ENCODE measurements at places on chromosomes 2 and 18.

DNA sequence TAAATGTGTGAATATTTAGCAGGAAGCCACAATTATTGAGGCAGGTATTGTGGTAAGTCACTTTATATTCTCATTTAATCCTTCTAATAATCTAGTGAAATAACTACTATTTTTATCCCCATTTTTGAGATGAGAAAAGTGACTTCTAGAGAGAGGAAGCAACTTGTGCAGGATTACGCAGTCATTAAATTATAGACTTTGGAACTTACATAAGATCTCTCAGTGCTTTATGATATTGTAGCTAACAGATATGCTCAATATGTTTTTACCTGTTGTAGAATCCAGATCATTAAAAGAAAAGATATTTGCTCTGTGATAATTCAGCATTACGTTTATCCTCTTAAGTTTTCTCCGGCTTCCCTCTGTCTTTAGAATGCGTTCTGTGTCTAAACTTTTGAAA, 50.5 kb downstream of the MBD5 start:
- DNase-seq = no peak
- no peaks in the 10 kb centered on the region for H3K36me3 ChIP-seq
- peaks cover 2% of the 10 kb centered on the region for H3K4me1 ChIP-seq
- H3K4me3 ChIP-seq = no peak overlapping the region
- H3K27me3 ChIP-seq = no peaks in the 10 kb centered on the region

DNA sequence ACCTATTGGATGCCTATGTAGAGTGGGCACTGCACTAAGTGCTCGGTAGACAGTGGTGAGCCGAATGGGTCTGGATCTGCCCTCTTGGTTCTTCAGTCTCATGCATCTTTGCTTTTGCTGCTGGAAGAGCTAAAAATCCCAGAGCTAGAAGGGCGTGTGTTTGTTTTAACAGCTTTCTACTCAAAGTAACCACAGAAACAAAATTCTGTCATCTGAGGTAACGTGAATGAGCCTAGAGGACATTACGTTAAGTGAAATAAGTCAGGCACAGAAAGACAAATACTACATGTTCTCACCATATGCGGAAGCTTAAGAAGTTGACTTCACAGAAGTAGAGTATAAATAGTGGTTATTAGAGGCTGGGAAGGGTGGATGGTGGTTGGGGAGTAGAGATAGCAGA, 119.8 kb downstream of the PLB1 start:
- peaks cover 48% of the 10 kb centered on the region for H3K4me1 ChIP-seq
- no peak overlapping the region for H3K27ac ChIP-seq
- H3K4me3 ChIP-seq = no peak overlapping the region
- H3K36me3 ChIP-seq = no peaks in the 10 kb centered on the region

- no peak overlapping the region for H3K27ac ChIP-seq
- H3K27me3 ChIP-seq = peaks cover 14% of the 10 kb centered on the region
- H3K4me1 ChIP-seq = no peaks in the 10 kb centered on the region
- no peak overlapping the region for H3K4me3 ChIP-seq
Measured at GRCh38 chr2:73373344-73373743, 12.3 kb upstream of the ALMS1 start.

DNA sequence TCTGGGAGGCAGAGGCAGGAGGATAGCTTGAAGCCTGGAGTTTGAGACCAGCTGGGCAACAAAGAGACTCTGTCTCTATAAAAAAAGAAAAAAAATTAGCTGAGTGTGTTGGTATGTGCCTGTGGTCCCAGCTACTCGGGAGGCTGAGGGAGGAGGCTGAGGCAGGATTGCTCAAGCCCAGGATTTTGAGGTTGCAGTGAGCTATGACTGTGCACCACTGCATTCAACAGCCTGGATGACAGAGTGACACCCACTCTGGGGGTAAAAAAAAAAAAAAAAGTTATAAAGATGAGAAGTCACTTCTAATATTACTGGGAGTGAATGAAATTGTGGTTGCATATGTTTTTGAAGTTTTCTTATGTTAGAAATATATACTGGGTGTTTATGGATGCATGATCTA, 71.6 kb downstream of the C2orf74 start:
- peak overlapping the region; percentile 36 for H3K27ac ChIP-seq
- H3K36me3 ChIP-seq = peaks cover 20% of the 10 kb centered on the region
- H3K4me3 ChIP-seq = no peak overlapping the region
- peak; percentile 14 for DNase-seq
- peaks cover 4% of the 10 kb centered on the region for H3K4me1 ChIP-seq

GRCh38 chr2:233267516-233268245, 16.2 kb downstream of the ATG16L1 start:
- H3K4me3 ChIP-seq = peak overlapping the region; percentile 64
- H3K4me1 ChIP-seq = peaks cover 55% of the 10 kb centered on the region
- peak overlapping the region; percentile 95 for H3K27ac ChIP-seq
- H3K36me3 ChIP-seq = peaks cover 61% of the 10 kb centered on the region

DNA sequence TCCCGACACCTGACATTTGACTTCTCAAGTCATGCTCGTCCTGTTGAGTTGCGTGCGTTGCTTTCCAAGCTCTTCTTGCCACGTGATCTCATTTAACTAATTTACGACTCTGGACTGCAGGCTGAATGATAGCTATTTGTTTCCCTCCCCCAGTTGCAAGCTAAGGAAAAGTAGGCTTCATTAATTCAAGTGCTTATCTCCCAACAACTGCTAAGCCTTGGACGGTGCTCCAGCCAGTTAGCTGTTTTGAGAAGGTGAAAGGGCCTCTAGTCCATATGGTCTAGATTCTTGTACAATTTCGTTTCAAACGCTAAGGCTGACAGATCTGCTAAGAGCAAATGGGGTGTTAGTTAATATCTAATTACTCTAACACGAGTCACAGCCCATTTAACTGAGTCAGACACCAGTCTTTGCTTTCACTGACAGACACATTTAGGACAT, 21.1 kb downstream of the GPR45 start:
- no peak overlapping the region for H3K27ac ChIP-seq
- H3K4me3 ChIP-seq = no peak overlapping the region
- H3K27me3 ChIP-seq = no peaks in the 10 kb centered on the region
- DNase-seq = no peak
- no peaks in the 10 kb centered on the region for H3K4me1 ChIP-seq
- H3K36me3 ChIP-seq = peaks cover 19% of the 10 kb centered on the region

- peaks cover 84% of the 10 kb centered on the region for H3K4me1 ChIP-seq
- peaks cover 4% of the 10 kb centered on the region for H3K36me3 ChIP-seq
- DNase-seq = no peak
- H3K27me3 ChIP-seq = no peaks in the 10 kb centered on the region
- no peak overlapping the region for H3K27ac ChIP-seq
- H3K4me3 ChIP-seq = no peak overlapping the region
Measured at GRCh38 chr2:101766871-101767739, 69.6 kb downstream of the MAP4K4 start.

DNA sequence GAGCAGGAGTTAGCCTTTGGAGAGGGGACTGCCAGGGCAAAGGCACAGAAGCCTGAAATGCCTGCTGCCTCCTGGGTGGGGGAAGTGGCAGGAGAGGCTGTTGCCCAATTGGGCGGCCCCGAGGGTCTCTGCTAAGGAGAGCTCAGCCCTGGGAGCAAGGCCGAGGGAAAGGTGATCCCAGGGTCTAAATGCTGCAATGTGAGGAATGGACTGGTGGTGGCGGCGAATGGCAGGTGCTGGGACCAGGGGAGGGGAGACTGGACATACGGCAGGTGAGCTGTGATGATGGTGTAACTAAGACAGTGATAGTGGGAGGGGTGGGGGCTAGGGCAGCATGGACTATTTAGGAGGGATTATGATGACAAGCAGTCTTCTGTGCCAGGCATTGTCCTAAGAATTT, 104.0 kb downstream of the DYSF start:
- DNase-seq = no peak
- H3K4me1 ChIP-seq = no peaks in the 10 kb centered on the region
- H3K36me3 ChIP-seq = no peaks in the 10 kb centered on the region

GRCh38 chr2:57443086-57443485, 603.5 kb upstream of the VRK2 start:
- H3K36me3 ChIP-seq = no peaks in the 10 kb centered on the region
- no peak overlapping the region for H3K27ac ChIP-seq
- no peaks in the 10 kb centered on the region for H3K27me3 ChIP-seq
- H3K4me3 ChIP-seq = no peak overlapping the region

DNA sequence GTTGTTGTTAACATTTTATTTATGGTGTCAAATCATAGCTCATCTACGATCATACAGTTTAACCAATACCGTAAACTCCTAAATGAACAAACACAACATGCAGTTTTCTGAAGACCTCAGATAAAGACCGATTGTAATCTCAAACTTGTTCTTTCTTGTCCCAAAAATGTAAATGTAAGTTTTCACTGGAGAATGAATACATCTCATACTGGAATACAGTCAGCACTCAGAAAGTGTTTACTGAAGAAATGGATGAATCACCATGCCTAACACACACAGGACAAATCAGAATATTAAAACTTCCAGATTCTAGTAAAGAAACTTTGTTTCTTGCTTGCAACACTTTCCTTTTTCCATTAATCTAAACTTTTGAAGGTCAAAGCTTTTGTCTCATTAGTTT, 380.5 kb downstream of the DLGAP1 start:
- peaks cover under 1% of the 10 kb centered on the region for H3K27me3 ChIP-seq
- H3K36me3 ChIP-seq = no peaks in the 10 kb centered on the region
- no peak for DNase-seq
- H3K4me1 ChIP-seq = no peaks in the 10 kb centered on the region

GRCh38 chr2:204108781-204109295, 172.3 kb downstream of the ICOS start:
- H3K27me3 ChIP-seq = peaks cover 2% of the 10 kb centered on the region
- peak overlapping the region; percentile 96 for H3K27ac ChIP-seq
- H3K4me3 ChIP-seq = peak overlapping the region; percentile 71
- H3K36me3 ChIP-seq = no peaks in the 10 kb centered on the region
- peaks cover 72% of the 10 kb centered on the region for H3K4me1 ChIP-seq
- peak; percentile 84 for DNase-seq

DNA sequence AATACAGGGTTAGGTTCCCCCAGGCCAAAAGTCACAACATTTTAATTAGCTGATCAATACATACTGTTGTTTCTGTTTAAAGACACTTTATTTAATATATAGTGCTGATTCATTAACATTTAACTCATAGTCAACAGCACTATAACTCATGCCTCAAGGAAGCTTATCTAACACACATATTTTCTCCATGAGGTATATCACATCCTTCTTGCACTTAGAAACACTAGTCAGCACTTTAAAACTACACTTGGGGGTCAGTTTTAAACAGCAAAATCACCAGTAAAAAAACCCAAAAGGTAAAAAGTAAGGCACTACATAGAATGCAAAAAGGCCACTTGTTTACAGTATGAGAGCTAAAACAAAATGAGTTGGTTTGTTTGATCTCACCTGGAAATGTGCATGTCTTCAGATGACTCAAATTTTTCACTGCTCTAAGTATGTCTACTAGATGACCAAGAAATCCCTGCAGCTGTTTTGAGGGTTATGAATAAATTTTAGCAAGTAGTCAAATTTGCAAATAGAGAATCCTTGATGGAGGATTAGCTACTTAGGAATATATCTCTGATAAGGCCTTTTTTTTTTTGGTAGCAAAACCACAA, 54.1 kb upstream of the EPB41L5 start:
- H3K27me3 ChIP-seq = no peaks in the 10 kb centered on the region
- H3K27ac ChIP-seq = no peak overlapping the region
- peaks cover 21% of the 10 kb centered on the region for H3K36me3 ChIP-seq
- no peak overlapping the region for H3K4me3 ChIP-seq
- DNase-seq = no peak

DNA sequence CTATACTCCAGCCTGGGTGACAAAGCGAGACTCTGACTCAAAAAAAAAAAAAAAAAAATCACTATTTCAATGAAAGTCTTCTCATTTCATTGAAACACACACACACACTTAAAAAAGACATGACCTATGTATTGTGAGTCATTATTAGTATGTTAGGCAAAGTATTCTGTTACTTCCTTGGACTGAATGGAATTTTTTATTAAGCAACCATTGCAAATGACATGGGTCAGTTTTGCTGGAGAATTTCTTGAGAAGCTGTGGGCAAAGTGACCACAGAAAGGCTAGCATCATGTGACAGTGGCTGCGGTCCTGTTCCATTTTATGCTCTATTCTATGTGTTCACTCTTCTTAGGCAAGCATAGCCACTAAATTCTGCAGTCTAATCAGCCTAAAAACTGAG, 695.7 kb downstream of the TDRD15 start:
- H3K36me3 ChIP-seq = no peaks in the 10 kb centered on the region
- no peak overlapping the region for H3K27ac ChIP-seq
- H3K27me3 ChIP-seq = no peaks in the 10 kb centered on the region
- H3K4me1 ChIP-seq = no peaks in the 10 kb centered on the region
- DNase-seq = no peak
- H3K4me3 ChIP-seq = no peak overlapping the region

DNA sequence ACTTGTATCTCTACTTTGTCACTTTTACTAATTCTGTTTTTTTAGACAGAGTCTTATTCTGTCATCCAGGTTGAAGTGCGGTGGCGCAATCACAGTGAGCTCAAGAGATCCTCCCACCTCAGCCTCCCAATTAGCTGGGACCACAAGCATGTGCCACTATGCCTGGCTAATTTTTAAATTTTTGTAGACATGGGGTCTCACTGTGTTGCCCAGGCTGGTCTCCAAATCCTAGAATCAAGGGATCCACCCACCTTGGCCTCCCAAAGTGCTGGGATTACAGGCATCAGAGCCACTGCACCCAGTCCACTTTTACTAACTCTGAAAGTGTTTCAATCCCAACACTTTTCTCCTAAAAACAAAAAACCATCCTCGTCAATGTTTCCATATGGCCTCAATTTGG, 94.9 kb downstream of the MALT1 start:
- no peaks in the 10 kb centered on the region for H3K36me3 ChIP-seq
- H3K27me3 ChIP-seq = peaks cover 29% of the 10 kb centered on the region
- DNase-seq = no peak
- H3K4me3 ChIP-seq = no peak overlapping the region
- H3K27ac ChIP-seq = no peak overlapping the region
- H3K4me1 ChIP-seq = peaks cover 18% of the 10 kb centered on the region

GRCh38 chr2:204772546-204772945, 227.3 kb downstream of the PARD3B start:
- H3K27ac ChIP-seq = no peak overlapping the region
- no peaks in the 10 kb centered on the region for H3K4me1 ChIP-seq
- no peak overlapping the region for H3K4me3 ChIP-seq
- peaks cover 5% of the 10 kb centered on the region for H3K27me3 ChIP-seq
- H3K36me3 ChIP-seq = no peaks in the 10 kb centered on the region

DNA sequence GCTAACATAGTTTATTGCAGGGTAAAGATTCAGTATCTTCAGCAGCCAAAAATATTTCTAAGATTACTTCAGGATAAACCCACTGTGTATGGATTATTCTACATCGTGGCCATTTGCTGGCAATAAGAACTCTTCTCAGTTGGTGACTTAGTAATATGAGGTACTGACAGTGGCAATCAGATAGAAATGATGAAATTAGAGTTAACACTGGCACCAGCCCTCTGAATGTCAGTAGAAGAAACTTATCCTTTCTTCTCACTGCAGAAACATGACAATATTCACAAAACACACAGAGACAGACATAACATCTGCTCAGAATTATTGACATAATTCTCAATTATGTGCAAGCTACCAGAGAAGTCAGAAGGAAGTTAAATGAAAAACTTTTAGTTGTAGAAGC, 246.3 kb upstream of the COL3A1 start:
- no peaks in the 10 kb centered on the region for H3K36me3 ChIP-seq
- peaks cover 2% of the 10 kb centered on the region for H3K27me3 ChIP-seq

Measured in activated naive CD4-positive, alpha-beta T cell treated with anti-CD3 and anti-CD28 coated beads for 36 hours (primary cell).